Esophagus squamous epithelium (tissue), 5 donors: ENCODE measurements at places on chromosomes 16 and 17. TPM values are rescaled to one million over a fixed set of nuclear protein-coding genes. Genes with fewer than 3 reads are reported as not detected.

Gene FLCN
- 12.7 TPM for total RNA-seq

Gene MT3
- not detected for total RNA-seq

Gene SCARF1
- 3.8 TPM for total RNA-seq

Gene TGFB1I1
- total RNA-seq: 8.1 TPM

Gene PERCC1
- total RNA-seq: not detected

- no peak for DNase-seq
Measured at GRCh38 chr17:41009301-41009760, 403 bp upstream of the KRTAP3-1 start.

- DNase-seq: no peak
Measured at GRCh38 chr16:73558219-73558618, 510.3 kb upstream of the ZFHX3 start.

- DNase-seq: no peak
Measured at GRCh38 chr17:39740357-39741111, 2.8 kb downstream of the GRB7 start.

DNA sequence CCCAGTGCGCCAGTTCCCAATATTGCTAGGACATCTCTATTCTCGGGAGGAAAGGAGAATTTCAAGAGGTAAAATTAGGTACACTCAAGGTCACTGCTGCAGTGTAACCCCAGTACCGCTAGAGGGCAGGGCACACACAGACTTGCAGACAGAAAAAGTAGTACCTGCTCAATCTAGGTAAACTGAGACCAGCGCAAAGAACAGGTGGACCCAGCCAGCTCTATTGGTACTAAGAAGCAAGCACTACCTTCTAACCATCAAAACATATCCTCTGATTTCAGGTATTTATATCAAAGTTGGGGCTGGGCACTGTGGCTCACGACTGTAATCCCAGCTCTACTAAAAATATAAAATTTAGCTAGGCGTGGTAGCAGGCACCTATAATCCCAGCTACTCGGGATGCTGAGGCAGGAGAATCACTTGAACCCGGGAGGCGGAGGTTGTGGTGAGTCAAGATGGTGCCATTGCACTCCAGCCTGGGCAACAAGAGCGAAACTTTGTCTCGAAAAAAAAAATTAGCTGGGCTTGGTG, 3.6 kb upstream of the WDR81 start:
- no peak for DNase-seq

DNA sequence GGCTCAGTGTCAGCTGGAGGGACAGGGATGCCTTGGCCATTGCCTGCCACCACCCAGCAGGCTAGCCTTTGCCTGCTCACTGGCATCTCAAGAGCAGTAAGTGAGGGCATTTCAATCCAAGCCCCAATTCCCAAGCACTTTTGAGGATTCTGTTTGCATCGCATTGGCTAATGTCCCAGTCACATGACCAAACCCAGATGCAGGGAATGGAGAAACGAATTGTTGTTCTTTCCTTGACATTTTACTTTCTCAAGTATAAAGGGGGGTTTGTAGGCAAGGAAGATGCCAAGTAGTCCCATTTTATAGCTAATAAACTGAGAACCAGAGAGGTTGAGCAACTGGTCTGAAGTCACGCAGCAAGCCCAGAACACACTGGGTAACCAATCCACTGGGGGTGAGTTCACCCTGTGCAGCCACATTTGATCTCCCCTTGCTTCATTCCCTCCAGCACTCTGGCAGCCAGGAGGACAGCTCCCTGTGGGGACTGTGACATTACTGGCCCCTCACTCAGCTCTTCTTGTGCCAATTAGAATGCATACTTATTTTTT, 193.8 kb upstream of the CACNG3 start:
- DNase-seq: no peak

GRCh38 chr17:61383689-61384201, 15.9 kb upstream of the TBX2 start:
- DNase-seq: no peak

DNA sequence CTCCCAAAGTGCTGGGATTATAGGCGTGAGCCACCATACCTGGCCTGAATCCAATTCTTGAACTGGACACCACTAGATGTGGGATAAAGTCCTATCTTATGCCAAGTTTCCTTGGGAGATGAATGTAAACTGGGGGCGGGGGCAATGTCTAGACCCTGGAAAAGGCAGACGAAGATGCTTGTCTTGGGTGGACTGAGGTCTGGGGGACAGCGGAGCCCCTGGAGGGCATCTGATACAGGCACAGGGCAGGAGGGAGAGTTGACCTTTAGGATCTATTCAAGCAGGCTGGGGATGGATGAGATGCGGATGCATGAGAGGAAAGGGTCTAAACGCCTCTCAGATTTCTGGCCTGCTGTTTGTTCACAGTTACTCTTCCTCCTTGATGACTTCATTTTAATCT, 11.7 kb downstream of the C1QTNF1 start:
- DNase-seq: no peak

DNA sequence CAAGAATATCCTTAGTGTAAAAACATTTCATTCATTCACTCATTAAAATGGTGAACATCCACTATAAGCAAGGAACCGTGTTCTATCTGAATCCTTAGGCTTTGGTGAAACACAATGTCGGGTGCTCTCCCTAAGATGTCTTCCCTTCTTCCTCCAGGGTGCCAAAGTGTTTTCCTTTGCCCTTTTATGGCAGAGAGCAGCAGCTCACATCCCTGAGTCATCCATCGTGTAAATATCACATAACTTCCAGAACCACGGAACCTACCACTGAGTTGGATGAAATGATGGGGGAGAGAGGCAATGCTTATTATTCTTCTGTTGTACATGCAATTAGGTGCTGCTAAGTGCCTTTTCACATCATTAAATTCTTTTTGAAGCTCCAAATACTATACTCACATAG, 50.2 kb downstream of the DNAH3 start:
- DNase-seq: no peak
